Peyer's patch (tissue), 4 donors: ENCODE measurements at places on chromosomes 7 and 10.

DNA sequence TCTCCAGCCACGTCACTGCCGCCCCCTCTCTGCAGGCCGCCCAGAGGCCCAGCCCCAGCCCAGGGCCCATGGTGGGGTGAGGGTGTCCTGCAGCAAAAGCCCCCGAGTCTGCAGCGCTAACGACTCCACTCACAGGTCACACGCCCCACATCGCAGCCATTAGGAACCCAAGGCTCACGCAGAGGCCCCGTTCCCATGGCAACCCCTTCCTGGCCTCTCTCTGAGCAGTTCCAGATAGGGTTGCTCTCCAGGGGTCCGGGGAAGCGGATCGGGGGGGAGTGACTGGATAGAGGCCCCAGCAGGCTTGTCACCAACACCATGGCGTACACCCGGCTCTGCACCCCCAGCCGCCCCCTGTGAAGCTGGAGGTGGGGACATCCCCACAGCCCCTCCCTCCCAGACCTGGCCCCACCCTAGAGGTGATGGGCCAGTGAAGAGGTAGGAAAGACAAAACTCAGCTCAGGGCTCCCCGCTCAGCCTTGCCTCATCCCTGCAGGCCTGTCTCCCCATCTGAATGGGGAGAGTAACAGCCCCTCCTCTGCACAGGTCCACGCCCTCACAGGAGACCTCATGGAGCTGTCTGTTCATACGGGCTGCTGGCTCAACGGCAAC lies 41.2 kb downstream of the TNRC18 start:
- H3K27me3 ChIP-seq = no peaks in the 10 kb centered on the region
- no peak overlapping the region for H3K4me3 ChIP-seq
- no peak for DNase-seq
- no peak overlapping the region for H3K27ac ChIP-seq
- H3K4me1 ChIP-seq = no peaks in the 10 kb centered on the region

DNA sequence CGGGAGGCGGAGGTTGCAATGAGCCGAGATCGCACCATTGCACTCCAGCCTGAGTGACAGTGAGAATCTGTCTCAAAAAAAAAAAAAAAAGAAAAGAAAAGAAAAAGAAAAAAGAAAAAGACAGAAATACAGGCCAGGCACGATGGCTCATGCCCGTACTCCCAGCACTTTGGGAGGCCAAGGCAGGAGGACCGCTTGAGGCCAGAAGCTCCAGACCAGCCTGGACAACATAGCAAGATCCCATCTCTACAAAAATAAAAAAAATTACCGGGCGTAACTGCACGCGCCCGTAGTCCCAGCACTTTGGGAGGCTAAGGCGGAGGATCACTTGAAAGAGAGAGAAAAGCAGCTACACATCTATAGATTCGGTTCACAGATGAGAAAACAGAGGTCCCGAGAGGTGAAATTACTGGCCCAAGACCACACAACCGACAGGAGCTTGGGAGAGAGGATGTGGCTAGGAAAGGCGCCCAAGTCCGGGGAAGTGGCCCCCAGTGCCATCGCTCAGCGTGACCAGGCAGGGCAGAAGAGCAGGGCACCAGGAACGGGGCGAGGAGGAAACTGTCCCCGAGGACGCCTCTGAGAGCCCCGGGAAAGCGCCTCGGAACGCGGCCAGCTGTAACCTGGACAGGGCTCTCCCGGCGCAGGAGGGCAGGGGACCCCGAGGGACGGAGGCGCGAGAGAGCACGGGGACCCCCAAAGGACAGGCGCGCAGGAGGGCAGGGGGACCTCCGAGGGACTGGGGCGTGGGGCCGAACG lies 612 bp downstream of the SNX8 start:
- H3K27me3 ChIP-seq = no peaks in the 10 kb centered on the region
- H3K36me3 ChIP-seq = no peaks in the 10 kb centered on the region
- no peaks in the 10 kb centered on the region for H3K4me1 ChIP-seq
- H3K4me3 ChIP-seq = peak overlapping the region; percentile 82
- DNase-seq = peak; percentile 52
- H3K27ac ChIP-seq = peak overlapping the region; percentile 96

- H3K4me1 ChIP-seq = no peaks in the 10 kb centered on the region
- H3K27ac ChIP-seq = no peak overlapping the region
- no peaks in the 10 kb centered on the region for H3K27me3 ChIP-seq
- DNase-seq = no peak
- H3K4me3 ChIP-seq = no peak overlapping the region
These were observed 31.6 kb upstream of the AGMO start for GRCh38 chr7:15593382-15593781.

DNA sequence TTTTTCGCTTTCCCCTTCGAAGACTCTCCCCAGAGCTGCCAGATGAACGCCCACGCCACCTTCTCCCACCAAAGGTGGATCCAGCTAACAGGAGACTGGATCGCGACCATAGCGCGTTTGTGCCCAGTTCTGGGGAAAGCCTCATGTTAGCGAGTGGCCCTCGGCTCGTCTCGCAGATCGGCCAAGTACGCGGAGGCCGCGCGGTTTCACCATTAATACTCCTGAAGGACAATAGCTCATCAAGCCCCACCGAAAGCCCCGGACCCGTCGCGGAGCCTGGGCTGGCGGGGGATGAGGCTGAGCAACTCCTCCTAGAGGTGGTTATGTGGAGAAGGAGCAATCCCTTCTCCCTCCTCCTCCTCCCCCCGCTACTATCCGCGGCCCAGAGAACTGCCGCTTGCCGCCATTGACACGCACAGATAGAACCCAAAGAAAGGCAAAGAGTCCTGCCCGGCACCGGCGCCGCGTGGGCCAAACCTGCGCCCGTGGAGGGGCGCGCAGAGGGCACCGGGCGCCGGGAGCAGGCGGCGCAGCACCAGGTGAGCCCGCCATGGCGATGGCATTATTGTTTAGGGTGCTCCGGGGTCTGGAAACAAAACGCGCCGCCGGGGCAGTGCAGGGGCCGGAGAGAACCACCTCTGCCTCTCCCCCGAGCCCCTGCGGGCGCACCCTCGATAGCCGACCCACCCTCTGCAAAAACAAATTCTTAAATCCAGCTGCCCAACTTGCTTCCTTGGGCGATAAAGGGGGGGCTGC lies at the start of gene MACROH2A2:
Gene MACROH2A2, plus strand, starts transcription at position 385 of the 756 bp plus-strand sequence. CDS start 22,813 bp downstream, outside the sequence.
- no peaks in the 10 kb centered on the region for H3K27me3 ChIP-seq
- H3K4me1 ChIP-seq = peaks cover 6% of the 10 kb centered on the region
- peak; percentile 64 for DNase-seq
- H3K4me3 ChIP-seq = peak within 1 kb of the TSS; percentile 49
- H3K36me3 ChIP-seq = no peaks in the 10 kb centered on the region

- no peak for DNase-seq
- no peaks in the 10 kb centered on the region for H3K4me1 ChIP-seq
- H3K4me3 ChIP-seq = no peak overlapping the region
- no peaks in the 10 kb centered on the region for H3K36me3 ChIP-seq
- H3K27ac ChIP-seq = no peak overlapping the region
- no peaks in the 10 kb centered on the region for H3K27me3 ChIP-seq
These were observed 319.6 kb downstream of the GRID1 start for GRCh38 chr10:86046845-86047460.

GRCh38 chr10:31099094-31099493 lies 67.4 kb upstream of the ZNF438 start:
- no peaks in the 10 kb centered on the region for H3K4me1 ChIP-seq
- peak overlapping the region; percentile 52 for H3K27ac ChIP-seq
- DNase-seq = no peak
- H3K27me3 ChIP-seq = no peaks in the 10 kb centered on the region
- H3K4me3 ChIP-seq = no peak overlapping the region

DNA sequence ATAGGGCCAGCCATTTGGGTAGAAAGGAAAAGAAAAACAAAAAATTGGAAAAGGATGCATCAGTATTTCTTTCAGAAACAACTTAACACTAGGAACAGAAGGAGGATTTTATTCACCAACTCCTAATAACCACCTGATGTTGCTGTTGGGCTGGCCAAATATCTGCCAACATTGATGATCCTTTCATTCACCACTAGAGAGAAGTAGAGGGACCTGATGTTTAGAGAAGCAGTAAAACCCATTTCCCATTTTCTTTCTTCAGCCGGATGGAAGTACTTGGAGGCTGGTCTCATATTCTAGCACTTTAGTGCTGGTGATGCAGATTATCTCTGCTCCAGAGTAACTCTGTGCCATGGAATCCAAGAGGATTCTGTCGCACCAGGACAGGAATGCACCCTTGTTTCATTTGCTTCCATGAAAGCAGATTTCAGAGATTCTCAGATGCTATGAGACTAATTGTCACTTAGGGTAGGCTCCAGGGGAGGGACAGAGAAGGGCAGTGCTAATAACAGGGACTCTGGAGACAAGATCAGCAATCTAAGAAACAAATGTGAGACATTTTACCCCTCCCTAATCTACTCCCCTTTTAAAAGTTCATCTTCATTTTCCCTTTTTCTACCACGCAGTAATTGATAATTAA lies 3.1 kb downstream of the KLLN start:
- H3K4me1 ChIP-seq = peaks cover 2% of the 10 kb centered on the region
- no peaks in the 10 kb centered on the region for H3K36me3 ChIP-seq
- DNase-seq = peak; percentile 32
- H3K27ac ChIP-seq = no peak overlapping the region
- H3K27me3 ChIP-seq = no peaks in the 10 kb centered on the region

DNA sequence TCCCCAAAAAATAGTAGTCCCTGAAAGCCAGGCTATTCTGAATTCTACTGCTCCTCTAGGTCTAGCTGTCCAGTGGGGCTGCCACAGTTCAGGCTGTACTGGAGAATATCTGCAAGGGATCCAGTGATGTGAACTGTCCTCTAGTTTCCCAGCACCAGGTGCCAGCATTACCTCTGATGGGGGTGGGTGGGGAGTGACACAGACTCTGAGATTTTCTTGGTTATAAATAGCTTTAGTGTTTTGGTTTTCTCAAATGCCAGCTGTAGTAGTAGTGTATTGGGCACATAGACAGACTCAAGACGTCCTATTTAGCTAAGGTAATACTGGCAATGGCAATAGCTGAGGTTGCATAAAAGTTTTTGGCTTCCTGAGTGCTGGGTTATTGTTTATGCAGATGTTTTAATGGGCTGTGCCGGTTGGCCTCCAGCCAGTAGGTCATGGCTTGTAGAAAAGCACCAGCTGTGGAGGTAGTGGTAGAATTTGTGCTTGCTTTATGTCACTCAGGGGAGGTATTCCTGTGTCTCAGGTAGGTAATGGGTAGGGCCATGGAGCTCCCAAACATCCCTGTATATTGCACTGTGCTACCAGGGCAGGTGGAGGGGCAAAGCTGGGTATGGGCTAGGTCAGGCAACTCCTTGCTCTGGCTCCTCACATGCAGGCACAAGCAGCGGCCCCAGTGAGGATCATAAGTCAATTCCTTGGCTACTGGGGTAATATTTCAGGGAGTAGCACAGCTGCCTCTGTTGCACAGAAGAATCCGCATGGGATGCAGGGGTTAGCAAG lies 338.7 kb upstream of the LRRTM3 start:
- H3K4me3 ChIP-seq = no peak overlapping the region
- H3K27ac ChIP-seq = no peak overlapping the region
- no peaks in the 10 kb centered on the region for H3K36me3 ChIP-seq
- H3K4me1 ChIP-seq = no peaks in the 10 kb centered on the region
- H3K27me3 ChIP-seq = no peaks in the 10 kb centered on the region

DNA sequence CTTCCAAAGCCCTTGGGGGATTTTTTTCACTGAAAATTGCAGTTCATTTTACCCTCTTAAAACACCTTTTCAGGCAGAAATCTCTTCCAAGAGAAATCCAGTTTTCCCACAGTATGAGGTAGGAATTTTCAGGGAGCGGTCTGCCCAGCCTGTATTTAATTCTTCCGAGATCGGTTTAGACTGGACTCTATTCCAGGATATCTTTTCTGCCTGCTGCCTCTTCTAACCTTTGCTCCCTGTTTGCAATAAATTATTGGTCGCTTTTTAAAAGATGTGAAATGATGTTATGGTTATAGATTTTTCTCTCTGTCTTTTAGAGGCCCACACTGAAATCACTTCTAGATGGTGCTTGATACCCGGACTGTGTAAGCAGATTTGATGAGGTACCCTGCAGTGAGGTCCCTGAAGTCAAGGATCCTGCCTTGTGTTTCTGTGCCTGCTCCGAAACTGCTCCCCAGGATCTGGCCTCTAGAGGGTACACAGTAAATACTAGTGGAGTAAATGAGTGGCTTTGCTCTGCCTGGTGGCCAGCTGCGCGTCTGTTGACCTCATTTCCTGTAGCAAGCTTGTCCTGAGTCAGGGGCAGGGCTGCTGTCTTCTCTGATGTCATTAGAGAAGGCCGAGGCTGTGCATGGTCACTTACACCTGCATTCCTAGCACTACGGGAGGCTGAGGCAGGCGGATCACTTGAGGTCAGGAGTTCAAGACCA lies 191.6 kb downstream of the FANK1 start:
- no peak overlapping the region for H3K4me3 ChIP-seq
- no peaks in the 10 kb centered on the region for H3K27me3 ChIP-seq
- no peak for DNase-seq

DNA sequence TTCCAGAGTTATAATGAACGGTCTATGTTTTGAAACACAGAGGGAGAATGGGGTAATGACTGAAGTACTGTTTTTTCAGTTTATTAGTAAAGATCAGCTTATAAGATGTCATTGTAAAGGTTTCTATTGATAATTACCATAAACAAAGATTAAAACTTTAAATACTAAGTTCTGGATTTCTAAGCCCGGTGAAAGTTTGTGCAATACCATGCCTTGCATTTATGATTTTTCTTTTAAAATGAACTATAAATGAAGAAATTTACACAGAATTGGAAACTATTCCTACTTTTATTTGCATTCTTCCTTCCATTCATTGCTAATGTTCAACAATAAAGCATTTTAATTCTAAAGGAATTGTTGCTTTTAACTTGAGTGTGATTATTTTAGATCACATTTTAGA lies 4.9 kb downstream of the MEOX2 start:
- H3K4me3 ChIP-seq = no peak overlapping the region
- H3K4me1 ChIP-seq = peaks cover 20% of the 10 kb centered on the region
- H3K27me3 ChIP-seq = peaks cover 2% of the 10 kb centered on the region
- no peak for DNase-seq
- H3K27ac ChIP-seq = no peak overlapping the region
- no peaks in the 10 kb centered on the region for H3K36me3 ChIP-seq

- peaks cover 7% of the 10 kb centered on the region for H3K4me1 ChIP-seq
- no peak overlapping the region for H3K27ac ChIP-seq
- no peaks in the 10 kb centered on the region for H3K27me3 ChIP-seq
- no peaks in the 10 kb centered on the region for H3K36me3 ChIP-seq
- DNase-seq = no peak
- H3K4me3 ChIP-seq = no peak overlapping the region
These were observed 230.1 kb downstream of the WDR11 start for GRCh38 chr10:121081306-121081705.

GRCh38 chr10:96998329-96998888 lies 166.3 kb downstream of the LCOR start:
- H3K27ac ChIP-seq = no peak overlapping the region
- H3K36me3 ChIP-seq = no peaks in the 10 kb centered on the region
- H3K4me3 ChIP-seq = no peak overlapping the region
- H3K27me3 ChIP-seq = no peaks in the 10 kb centered on the region
